ENCODE measurements at places on chromosomes 12 and 14.

GRCh38 chr12:38872156-38872555 is 33.2 kb downstream of the CPNE8 start:
- DNase-seq: no peak

- DNase-seq: no peak
These were observed 460.2 kb downstream of the RAD51B start for GRCh38 chr14:68279777-68280233.

DNA sequence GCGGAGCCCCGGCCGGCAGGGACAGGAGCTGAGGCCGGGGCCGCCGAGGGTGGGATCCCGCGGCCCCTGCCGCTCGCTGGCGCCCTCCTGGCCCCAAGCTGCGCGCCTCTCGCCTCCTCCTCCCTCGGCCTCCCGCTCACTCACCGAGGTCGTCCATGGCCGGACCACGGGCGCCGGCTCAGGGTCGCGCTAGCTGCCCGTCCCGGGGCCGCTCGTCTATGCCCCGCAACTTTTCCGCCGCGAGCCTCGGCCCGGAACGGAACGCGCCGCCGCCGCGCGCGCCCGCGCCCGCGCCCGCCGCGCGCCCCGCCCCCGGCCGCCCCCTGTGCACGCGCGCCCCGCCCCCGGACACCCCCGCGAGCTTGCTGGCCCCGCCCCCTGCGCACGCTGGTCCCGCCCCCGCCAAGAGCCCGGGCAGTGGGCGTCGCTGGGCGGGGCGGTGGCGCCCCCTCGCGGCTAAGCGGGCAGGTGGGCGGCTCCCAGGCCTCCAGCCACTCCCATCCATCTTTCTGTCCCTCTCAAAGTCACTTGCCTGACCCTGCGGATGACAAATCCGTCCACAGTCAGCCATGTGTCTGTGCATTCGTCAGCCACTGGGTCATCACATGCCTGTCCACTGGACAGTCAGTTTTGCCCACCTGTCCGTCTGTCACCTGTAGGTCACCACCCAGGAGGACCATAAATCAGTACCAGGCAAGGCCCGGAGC is at the start of gene PXN:
TSS of gene PXN (minus strand) at position 258 of the 707 bp plus-strand sequence. CDS start at position 157, 101 bp downstream.
- peak; percentile 65 for DNase-seq

- no peak for DNase-seq
These were observed 341.5 kb upstream of the DDHD1 start for GRCh38 chr14:53494587-53494986.

- no peak for DNase-seq
These were observed 7.8 kb upstream of the CACNA2D4 start for GRCh38 chr12:1926251-1926657.

DNA sequence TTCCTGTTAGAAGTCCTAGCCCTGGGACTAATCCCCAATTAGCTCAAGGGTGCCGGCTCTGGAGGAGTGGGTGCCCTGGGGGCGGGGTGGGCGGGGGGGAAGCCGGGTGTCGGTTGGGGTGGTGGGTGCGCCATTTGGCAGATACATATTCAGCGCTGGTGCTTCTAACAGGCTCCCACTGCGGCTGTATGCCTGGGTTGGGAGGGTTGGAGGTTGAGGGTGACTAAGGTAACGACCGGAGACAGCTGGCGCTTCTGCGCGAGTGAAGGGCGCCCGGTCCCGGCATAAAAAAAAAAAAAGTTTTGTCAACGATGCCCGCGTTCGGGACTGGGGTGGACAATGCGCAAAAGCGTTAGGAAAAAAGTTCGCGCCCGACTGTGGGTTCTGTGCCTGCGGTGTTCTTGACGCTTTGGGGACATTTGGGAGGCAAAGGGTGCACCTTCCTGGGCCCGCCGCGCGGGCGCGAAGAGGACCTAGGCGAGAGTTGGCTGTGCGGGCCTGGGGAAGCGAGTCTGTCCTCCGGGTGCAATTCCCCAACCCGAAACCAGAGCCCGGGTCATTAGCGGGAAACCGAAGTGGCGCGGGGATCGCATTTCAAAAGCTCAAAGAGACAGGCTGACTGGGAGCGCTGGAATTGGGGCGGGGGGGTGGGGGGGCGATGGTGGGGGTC is 19.2 kb downstream of the TBX3 start:
- DNase-seq: no peak

DNA sequence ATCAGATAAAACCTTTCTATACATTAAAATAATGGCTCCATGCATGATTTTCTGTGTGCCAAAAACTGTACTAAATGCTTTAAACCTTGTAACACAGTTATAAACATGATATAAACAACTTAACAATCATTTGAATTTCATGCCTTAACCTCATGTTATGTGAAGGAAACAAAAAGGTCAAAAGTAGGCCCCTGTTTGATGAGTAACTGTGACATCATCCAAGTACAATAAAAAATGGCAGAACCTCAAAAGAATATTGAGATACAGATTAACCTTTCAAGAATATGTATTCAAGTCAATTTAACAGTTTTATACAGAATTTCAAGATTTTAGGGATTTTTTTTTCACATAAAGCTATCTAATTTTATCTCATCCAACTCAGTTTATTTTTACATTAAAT is 310.7 kb upstream of the DCN start:
- no peak for DNase-seq
